ENCODE measurements at places on chromosomes 13 and 19.

- DNase-seq: no peak
Measured at GRCh38 chr13:45367358-45367757, 26.4 kb upstream of the TPT1 start.

GRCh38 chr13:79695754-79696153 lies 214.8 kb downstream of the NDFIP2 start:
- no peak for DNase-seq

DNA sequence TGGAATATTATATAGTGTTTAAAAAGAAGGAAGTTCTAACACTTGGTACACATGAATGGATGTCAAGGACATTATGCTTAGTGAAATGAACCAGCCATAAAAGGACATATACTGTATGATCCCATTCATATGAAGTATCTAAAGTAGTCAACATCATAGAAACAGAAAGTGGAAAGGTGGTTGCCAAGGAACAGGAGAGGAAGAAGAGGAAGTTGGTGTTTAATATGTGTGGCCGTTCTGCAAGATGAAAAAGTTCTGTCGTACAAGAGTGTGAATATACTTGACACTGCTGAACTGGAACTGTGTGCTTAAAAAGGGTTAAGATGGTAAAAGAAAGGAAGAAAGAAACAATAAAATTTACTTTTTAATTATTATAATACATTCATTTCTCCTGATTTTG lies 33.1 kb upstream of the C1QTNF9 start:
- no peak for DNase-seq

- no peak for DNase-seq
Measured at GRCh38 chr19:19624032-19624570, 3.9 kb downstream of the LPAR2 start.

- no peak for DNase-seq
Measured at GRCh38 chr19:16536130-16536529, 6.1 kb downstream of the CHERP start.

GRCh38 chr13:50645092-50645491 lies 198.4 kb downstream of the DLEU7 start:
- no peak for DNase-seq

DNA sequence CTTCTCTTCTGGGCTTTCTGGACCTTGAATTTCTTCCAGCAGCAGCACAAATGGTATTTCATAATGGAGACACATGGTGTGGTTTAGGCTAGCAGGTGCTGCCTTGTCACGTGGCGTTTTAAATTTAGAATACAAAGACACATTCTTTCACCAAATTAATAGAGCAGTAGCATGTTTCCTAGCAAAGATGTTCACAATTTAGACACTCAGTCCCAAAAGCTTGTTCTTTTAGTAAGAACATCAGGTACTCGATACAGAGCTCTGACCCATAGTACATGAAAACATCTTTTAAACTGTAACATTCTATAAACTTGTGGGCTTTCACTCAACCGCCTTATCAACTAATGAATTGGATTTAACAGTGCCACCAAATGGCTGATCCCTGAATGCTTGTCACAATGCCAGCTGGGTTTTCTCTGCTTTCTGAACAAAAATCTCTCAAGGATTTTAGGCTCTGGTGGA lies 290.1 kb downstream of the DCLK1 start:
- no peak for DNase-seq

DNA sequence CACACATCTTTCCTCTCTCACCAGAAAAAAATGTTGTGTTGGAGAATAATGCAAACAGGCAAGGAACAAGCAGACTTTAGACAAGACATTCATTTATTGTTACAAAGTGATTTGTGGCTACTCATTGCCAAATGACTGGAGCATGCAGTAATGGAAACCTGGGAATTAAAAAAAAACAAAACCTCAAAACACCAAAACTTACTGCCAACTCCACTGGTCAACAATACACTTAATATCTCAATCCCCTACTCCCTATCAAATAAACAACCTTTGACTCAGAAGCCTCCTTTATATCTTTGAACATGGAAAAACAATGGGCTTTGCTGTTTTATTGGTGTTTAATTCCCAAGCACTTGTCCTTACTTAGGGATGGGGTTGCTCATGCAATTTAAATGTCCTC lies 112.8 kb downstream of the POSTN start:
- DNase-seq: no peak
